Bronchial epithelial cell (primary cell): ENCODE measurements at places on chromosomes 6 and 20. TPM values are rescaled to one million over a fixed set of nuclear protein-coding genes. Genes with fewer than 3 reads are reported as not detected.

Gene ADGRF4
- total RNA-seq, result 17.9 and 31.5 TPM in 2 replicates

Gene MATN4
- 0.13 and 0.26 TPM in 2 replicates for total RNA-seq

Gene NMBR
- not detected in 2 replicates for total RNA-seq

Gene BPIFB1
- total RNA-seq, result not detected in 2 replicates

Gene RWDD2A
- 1.8 and 2.9 TPM in 2 replicates for total RNA-seq

Gene RAB44
- under 0.01 TPM in 2 replicates for total RNA-seq

Gene SLC4A11
- total RNA-seq, result 3.2 and 5.1 TPM in 2 replicates
